ENCODE measurements at places on chromosomes 5 and 9. TPM values are rescaled to one million over a fixed set of nuclear protein-coding genes. Genes with fewer than 3 reads are reported as not detected.

DNA sequence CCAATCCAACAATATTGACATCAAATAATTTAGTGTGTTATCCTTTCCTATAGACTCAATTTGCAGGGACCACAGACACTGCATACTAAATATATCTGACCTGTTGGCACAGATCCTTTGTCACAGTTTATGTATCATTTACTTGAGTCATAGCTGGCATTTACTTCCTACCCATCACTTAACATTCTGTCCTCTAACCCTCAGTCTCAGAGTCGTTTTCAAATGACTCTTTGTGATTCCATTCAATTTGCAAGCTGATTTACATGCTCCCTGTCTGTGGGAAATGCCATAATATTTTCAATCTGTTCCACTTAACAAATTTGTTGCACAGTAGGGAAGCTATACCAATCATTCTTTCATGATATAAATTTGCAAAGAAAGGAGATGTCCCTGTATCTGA lies 265.7 kb upstream of the EDIL3 start:
- H3K36me3 ChIP-seq: no peaks in the 10 kb centered on the region
- DNase-seq: no peak
- no peak overlapping the region for H3K4me3 ChIP-seq
- H3K27me3 ChIP-seq: no peaks in the 10 kb centered on the region

- H3K27ac ChIP-seq: no peak overlapping the region
- H3K4me3 ChIP-seq: no peak overlapping the region
- DNase-seq: no peak
- no peaks in the 10 kb centered on the region for H3K27me3 ChIP-seq
- peaks cover 83% of the 10 kb centered on the region for H3K36me3 ChIP-seq
- peaks cover 4% of the 10 kb centered on the region for H3K4me1 ChIP-seq
Measured at GRCh38 chr5:148397968-148398595, 14.3 kb downstream of the FBXO38 start.

DNA sequence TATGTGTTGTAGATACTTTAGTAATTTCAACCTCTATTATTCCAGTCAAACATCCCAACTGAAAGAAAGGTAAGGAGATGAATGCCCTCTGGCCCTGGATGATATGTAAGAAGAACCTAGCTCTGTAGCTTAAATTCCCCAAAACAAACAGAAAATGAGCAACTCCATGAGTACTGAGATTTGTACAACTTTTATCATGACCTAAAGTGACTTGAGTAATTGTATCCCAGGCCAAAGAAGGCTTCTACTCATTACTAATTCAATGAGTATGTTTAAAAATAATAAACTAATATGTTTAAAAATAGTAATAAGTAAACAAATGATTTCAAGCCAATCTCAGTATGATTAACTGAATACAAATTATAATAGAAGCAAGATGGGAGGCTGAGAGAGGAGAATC lies 414.0 kb upstream of the ACTBL2 start:
- no peaks in the 10 kb centered on the region for H3K27me3 ChIP-seq
- H3K27ac ChIP-seq: no peak overlapping the region
- peaks cover 10% of the 10 kb centered on the region for H3K4me1 ChIP-seq
- H3K36me3 ChIP-seq: no peaks in the 10 kb centered on the region
- no peak for DNase-seq
- H3K4me3 ChIP-seq: no peak overlapping the region

DNA sequence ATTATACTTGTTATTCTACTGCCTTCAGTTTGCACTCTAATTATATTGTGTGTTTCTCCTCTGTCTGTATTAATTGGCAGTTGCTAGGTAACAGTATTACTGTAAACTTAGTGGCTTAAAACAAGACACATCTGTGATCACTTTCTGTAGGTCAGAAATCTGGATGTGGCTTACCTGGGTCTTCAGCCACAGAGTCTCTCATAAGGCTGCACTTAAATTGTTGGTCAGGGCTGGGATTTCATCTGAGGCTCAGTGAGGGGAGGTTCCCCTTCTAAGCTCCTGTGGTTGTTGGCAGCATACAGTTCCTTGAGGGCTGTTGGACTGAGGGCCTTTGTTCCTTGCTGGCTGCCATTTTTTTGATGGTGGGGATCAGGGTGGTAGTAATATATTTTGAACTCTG lies 68.8 kb downstream of the SLC44A1 start:
- no peak overlapping the region for H3K27ac ChIP-seq
- H3K4me1 ChIP-seq: peaks cover 15% of the 10 kb centered on the region
- DNase-seq: no peak
- H3K27me3 ChIP-seq: no peaks in the 10 kb centered on the region
- H3K4me3 ChIP-seq: no peak overlapping the region

GRCh38 chr9:125630436-125630835 lies 76.6 kb downstream of the MAPKAP1 start:
- no peak overlapping the region for H3K27ac ChIP-seq
- no peaks in the 10 kb centered on the region for H3K27me3 ChIP-seq
- DNase-seq: no peak
- no peaks in the 10 kb centered on the region for H3K36me3 ChIP-seq

GRCh38 chr5:41067714-41068568 lies 3.2 kb downstream of the MROH2B start:
- H3K4me1 ChIP-seq: peaks cover 19% of the 10 kb centered on the region
- H3K36me3 ChIP-seq: no peaks in the 10 kb centered on the region
- H3K27me3 ChIP-seq: no peaks in the 10 kb centered on the region
- no peak for DNase-seq
- H3K4me3 ChIP-seq: no peak overlapping the region

DNA sequence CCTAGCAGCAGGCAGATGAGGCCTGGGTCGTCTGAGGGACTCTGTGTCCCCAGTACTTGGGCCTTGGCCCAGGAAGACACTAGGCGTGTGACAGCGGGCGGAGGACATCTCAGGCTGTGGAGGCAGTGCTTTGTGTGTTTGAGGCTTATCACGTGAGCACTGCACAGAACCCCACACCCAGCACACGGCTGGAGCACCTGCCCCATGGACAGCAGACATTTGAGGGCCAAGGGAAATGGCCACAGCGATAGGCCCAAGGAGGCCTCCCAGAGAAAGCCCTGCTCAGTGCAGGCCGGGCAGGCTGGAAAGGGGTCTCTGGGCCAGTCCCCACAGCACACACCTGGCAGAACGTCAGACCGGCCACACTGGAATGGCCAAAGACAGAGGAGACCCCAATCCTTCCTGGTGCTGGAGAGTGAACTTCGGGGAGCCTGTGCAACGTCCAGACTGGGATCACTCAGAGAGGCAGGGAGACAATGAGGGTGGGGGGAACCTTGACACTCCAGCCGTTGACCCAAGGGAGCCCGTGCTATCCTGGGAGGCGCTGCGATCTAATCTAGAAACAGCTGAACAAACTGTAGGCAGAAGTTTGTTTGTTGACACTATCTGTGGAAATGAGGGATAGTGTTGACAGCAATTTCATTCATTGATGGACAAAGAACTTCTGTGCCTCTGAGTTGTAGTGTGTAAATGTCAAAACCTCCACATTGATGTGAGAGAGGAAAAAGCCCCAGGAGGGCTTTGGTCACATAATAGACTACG lies 19.6 kb upstream of the FLT4 start:
- peaks cover 15% of the 10 kb centered on the region for H3K27me3 ChIP-seq
- H3K4me3 ChIP-seq: no peak overlapping the region
- DNase-seq: no peak
- H3K27ac ChIP-seq: no peak overlapping the region
- no peaks in the 10 kb centered on the region for H3K36me3 ChIP-seq
- H3K4me1 ChIP-seq: peaks cover 3% of the 10 kb centered on the region

GRCh38 chr5:170268884-170269283 lies 28.7 kb downstream of the LCP2 start:
- no peak overlapping the region for H3K4me3 ChIP-seq
- H3K36me3 ChIP-seq: peaks cover 5% of the 10 kb centered on the region
- H3K27me3 ChIP-seq: no peaks in the 10 kb centered on the region
- peaks cover 30% of the 10 kb centered on the region for H3K4me1 ChIP-seq
- DNase-seq: peak; percentile 20

DNA sequence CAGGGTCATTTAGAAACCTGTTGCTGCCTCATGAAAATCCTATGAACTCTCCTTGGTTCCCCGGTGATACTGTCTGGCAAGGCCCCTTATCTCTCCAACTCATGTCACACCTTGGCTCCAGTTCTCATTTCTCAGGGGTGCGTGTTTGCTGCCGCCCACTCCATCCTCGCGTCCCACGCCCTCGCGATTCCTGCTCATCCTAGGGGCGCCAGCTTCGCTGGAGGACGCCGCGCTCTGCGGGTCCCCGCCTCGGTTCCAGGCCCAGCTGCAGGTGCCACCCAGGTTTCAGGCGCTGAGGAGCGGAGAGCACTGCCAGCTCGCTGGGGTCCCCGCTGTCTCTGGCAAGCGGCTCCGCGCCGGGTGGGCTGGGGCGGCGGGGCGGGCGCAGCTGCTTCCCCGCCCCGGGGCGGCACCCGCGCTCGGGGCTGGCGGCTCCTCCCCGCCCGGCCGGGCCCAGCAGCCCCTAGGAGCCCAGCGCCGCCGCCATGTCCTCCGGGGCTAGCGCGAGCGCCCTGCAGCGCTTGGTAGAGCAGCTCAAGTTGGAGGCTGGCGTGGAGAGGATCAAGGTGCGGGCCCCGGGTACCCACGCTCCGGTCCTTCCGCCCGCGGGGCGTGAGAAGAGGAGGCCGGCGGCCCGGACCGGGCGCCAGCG lies at the start of gene GNG10:
TSS of gene GNG10 (plus strand) at position 456 of the 652 bp plus-strand sequence. CDS start at position 486, 30 bp downstream.
- H3K4me1 ChIP-seq: peaks cover 17% of the 10 kb centered on the region
- no peaks in the 10 kb centered on the region for H3K36me3 ChIP-seq
- peak within 1 kb of the TSS; percentile 79 for H3K4me3 ChIP-seq
- H3K27ac ChIP-seq: peak within 1 kb of the TSS; percentile 88

GRCh38 chr9:136404801-136405136 lies 4.8 kb upstream of the SNAPC4 start:
- H3K4me3 ChIP-seq: no peak overlapping the region
- H3K27me3 ChIP-seq: no peaks in the 10 kb centered on the region
- DNase-seq: no peak
- H3K27ac ChIP-seq: no peak overlapping the region
- H3K36me3 ChIP-seq: no peaks in the 10 kb centered on the region
- H3K4me1 ChIP-seq: peaks cover 5% of the 10 kb centered on the region

GRCh38 chr9:37565661-37566618 lies 10.2 kb downstream of the FBXO10 start:
- no peak overlapping the region for H3K27ac ChIP-seq
- no peak for DNase-seq
- H3K27me3 ChIP-seq: no peaks in the 10 kb centered on the region
- no peaks in the 10 kb centered on the region for H3K36me3 ChIP-seq

- no peak overlapping the region for H3K27ac ChIP-seq
- no peaks in the 10 kb centered on the region for H3K27me3 ChIP-seq
- H3K4me3 ChIP-seq: no peak overlapping the region
- no peaks in the 10 kb centered on the region for H3K4me1 ChIP-seq
- no peaks in the 10 kb centered on the region for H3K36me3 ChIP-seq
- DNase-seq: no peak
Measured at GRCh38 chr9:88971131-88971960, 19.9 kb upstream of the S1PR3 start.

- no peaks in the 10 kb centered on the region for H3K4me1 ChIP-seq
- H3K36me3 ChIP-seq: no peaks in the 10 kb centered on the region
- no peak overlapping the region for H3K4me3 ChIP-seq
- H3K27me3 ChIP-seq: no peaks in the 10 kb centered on the region
- DNase-seq: no peak
Measured at GRCh38 chr9:31774571-31774970, 609.9 kb upstream of the ACO1 start.

GRCh38 chr9:112380825-112381221 lies 915 bp downstream of the HSDL2 start:
- peak overlapping the region; percentile 97 for H3K27ac ChIP-seq
- H3K4me1 ChIP-seq: peaks cover 65% of the 10 kb centered on the region
- no peaks in the 10 kb centered on the region for H3K27me3 ChIP-seq
- peak overlapping the region; percentile 77 for H3K4me3 ChIP-seq
- DNase-seq: no peak

GRCh38 chr9:86925686-86926085 lies 21.6 kb downstream of the GAS1 start:
- no peaks in the 10 kb centered on the region for H3K36me3 ChIP-seq
- H3K27me3 ChIP-seq: no peaks in the 10 kb centered on the region
- no peak overlapping the region for H3K4me3 ChIP-seq
- no peak overlapping the region for H3K27ac ChIP-seq
- H3K4me1 ChIP-seq: no peaks in the 10 kb centered on the region

DNA sequence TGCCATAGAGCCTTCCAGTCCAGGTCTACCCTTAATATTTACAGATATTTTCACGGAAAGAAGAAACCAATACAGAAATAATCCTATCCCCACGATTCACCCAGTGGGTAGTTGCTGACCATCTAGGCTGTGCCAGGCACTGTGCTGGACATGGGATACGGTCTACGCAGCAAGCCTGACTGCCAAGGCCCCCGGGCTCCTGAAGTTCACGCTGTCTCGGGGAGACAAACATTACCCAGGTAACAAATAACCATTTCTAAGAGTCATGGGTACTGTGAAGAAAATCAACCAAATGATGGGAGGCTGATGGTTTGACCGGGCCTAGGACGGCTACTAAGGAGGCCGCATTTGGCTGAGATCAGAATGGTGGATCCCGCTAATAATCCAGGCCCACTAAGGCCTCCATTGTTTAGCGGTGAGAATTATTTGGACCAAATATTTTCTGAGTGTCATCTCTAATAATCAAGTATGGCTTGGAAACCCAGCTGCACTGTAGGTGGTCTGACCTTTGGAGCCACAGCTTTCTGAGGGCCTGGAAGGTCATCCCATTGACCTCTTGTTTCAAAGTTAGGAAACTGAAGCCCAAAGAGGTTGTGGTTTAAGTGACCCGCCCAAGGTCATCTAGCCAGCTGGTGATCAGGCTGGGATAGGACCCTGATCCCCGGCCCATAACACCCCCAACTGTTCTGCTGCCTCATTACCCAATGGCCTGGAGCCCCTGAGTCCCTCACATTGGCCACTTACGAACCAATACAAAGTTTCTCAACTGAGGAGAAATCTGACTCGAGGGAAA lies 82.4 kb downstream of the AK8 start:
- peaks cover 19% of the 10 kb centered on the region for H3K27me3 ChIP-seq
- H3K27ac ChIP-seq: no peak overlapping the region
- no peaks in the 10 kb centered on the region for H3K36me3 ChIP-seq
- H3K4me3 ChIP-seq: no peak overlapping the region
- DNase-seq: no peak
- H3K4me1 ChIP-seq: peaks cover 27% of the 10 kb centered on the region

GRCh38 chr9:100431886-100432285 lies 4.9 kb downstream of the MSANTD3 start:
- H3K27ac ChIP-seq: no peak overlapping the region
- no peak for DNase-seq
- no peak overlapping the region for H3K4me3 ChIP-seq
- H3K36me3 ChIP-seq: no peaks in the 10 kb centered on the region

- no peaks in the 10 kb centered on the region for H3K36me3 ChIP-seq
- no peaks in the 10 kb centered on the region for H3K4me1 ChIP-seq
- no peak overlapping the region for H3K27ac ChIP-seq
- no peak for DNase-seq
- peaks cover 6% of the 10 kb centered on the region for H3K27me3 ChIP-seq
- H3K4me3 ChIP-seq: no peak overlapping the region
Measured at GRCh38 chr5:69033690-69034089, 60.1 kb upstream of the SLC30A5 start.

- no peak for DNase-seq
- H3K27ac ChIP-seq: no peak overlapping the region
- H3K4me1 ChIP-seq: no peaks in the 10 kb centered on the region
Measured at GRCh38 chr5:78003919-78004318, 227.8 kb upstream of the TBCA start.

Gene PDCD1LG2
- 1.2 TPM for total RNA-seq

Gene RALGPS1
- total RNA-seq: 17.1 TPM

Gene LRRC19
- not detected for total RNA-seq

Gene C1QTNF3
- 0.56 TPM for total RNA-seq

Gene HTR1A
- total RNA-seq: not detected

Gene CYLC2
- not detected for total RNA-seq

Gene PKD2L2
- 0.42 TPM for total RNA-seq

Gene RELL2
- total RNA-seq: 0.50 TPM

Gene FAM151B
- total RNA-seq: 1.3 TPM

Gene PLPPR1
- total RNA-seq: not detected

Gene CD72
- 0.51 TPM for total RNA-seq

Gene CCL21
- 7.1 TPM for total RNA-seq

Gene GMCL2
- not detected for total RNA-seq

Gene WNT8A
- total RNA-seq: not detected

Gene MELK
- total RNA-seq: 0.37 TPM

Gene PCDHA2
- not detected for total RNA-seq

All from heart right ventricle (tissue), 16 donors.